ENCODE measurements at places on chromosomes 2 and 18. TPM values are rescaled to one million over a fixed set of nuclear protein-coding genes. Genes with fewer than 3 reads are reported as not detected.
A peak's percentile ranks its signal among the peaks of the same experiment; 100 is the strongest.

DNA sequence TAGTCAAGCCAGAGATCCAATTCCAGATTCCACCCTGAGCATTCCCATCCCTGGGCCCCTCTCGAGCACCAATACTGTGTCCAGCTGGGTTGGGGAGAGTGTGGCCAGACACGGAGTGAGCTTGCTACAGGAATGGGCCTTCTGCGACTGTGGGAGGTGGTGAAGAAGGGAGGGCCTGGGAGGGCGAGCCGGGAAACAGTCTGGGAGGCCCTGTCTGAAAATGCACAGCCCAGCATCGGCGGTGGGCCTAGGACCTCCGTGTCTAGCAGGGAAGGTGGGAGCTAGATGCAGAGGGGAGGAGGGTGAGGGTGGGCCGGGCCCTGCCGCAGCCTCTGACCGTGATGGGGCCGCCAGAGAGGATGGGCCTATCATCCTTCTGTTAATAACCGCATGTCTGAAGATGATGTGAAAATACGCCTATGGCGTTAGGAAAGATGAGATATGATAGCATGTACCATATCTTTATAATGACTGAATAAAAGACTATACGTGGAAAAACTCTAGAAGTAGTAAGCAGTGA is 1.9 kb upstream of the OTOS start:
- DNase-seq, result no peak

DNA sequence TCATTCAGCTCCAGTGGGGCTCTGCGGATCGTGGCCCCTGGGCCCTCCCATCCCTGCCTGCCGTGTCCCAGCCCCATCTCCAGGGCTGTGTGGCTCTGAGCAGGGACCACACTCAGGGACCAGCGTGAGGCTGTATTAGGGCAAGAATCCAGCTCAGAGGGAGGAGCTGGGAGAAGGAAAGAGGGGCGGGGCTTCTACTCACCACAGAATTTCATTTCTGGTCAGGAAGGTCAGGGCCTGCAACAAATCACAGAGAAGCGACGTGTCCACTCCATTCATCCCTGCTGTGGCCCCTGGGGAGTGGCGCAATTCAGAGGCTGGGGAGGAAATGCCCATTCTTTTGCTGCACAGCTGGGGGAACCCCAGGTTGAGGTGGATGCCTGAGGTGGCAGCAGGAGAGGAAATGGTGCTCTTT is 828 bp downstream of the CIB4 start:
- peak; percentile 97 for DNase-seq

SLC4A5 gene
- total RNA-seq, result not detected

AGAP1 gene
- total RNA-seq, result 14.7 TPM

CYP27C1 gene
- total RNA-seq, result 1.1 TPM

TTC27 gene
- 22.5 TPM for total RNA-seq

All from A172 (cell line).